ENCODE measurements at places on chromosomes 3 and 15.
A peak's percentile ranks its signal among the peaks of the same experiment; 100 is the strongest.

GRCh38 chr3:29065211-29065785, 215.6 kb upstream of the RBMS3 start:
- DNase-seq: no peak

DNA sequence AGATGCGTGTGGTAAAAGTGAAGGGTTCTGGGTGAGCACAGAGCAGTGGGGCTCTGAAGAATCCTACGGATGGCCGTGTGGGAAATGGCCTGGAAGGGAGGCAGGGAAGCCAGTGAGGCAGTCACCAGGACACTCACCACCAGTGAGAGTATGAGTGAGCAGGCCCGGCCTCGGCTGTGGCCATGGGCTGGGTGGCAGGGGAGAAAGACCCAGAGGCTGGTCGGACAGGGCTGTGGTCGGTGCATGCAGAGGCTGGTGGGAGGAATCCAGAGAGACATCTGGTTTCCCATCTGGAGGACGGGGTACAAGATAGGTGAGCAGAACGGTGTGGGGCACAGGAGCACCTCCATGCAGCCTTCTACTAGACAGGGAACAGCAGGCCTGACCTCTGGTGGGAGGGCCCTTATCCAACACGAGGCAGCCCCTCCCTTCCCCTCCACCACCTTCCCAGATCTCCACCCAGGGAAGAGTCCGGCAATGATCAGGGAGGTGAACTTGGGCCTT, 10.1 kb downstream of the PCSK6 start:
- DNase-seq: no peak

DNA sequence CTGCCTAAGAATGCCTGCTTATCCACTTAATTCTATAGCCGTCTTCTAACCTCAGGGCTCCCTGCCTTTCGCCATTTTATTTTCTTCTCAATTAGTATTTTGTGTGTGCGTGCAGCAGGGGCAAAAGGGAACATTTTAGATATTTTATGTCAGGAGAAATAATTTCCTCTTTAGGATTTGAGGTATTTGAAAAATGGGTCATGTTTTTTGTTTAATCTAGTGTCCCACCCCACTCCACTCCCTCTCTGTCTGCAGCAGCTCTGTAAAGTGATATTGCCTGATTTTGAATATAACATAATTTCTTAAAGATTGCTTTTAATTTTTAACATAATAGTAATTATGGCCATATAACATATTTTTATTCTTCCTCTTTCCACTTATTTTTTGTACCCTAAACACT, 593.2 kb upstream of the DPPA4 start:
- no peak for DNase-seq

- DNase-seq: no peak
Observed at GRCh38 chr3:11818033-11818432, 28.7 kb downstream of the TAMM41 start.

GRCh38 chr3:130626049-130626448, 109.1 kb downstream of the COL6A6 start:
- DNase-seq: no peak

GRCh38 chr15:39156166-39156565, 424.7 kb upstream of the THBS1 start:
- no peak for DNase-seq

DNA sequence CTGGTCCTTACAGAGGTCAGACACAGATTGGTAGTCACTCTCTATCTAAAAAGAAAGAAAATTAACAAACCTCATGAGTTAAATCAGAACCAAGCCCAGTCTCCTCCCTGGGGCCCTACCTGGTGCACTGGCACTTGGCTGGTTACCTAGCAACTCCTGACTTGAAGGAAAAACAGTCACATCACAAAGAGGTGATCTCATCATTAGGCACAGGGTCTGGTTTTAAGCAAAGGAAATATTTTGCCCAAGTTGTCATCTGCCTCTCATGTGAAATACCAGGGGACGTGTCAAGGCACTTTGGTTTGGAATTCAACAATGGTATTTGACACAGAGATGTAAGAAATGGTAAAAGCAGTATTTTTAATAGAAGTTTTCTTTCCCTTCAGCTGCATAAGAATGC, 47.7 kb upstream of the FMN1 start:
- no peak for DNase-seq

- no peak for DNase-seq
Observed at GRCh38 chr15:71753346-71753745, 57.0 kb upstream of the NR2E3 start.

DNA sequence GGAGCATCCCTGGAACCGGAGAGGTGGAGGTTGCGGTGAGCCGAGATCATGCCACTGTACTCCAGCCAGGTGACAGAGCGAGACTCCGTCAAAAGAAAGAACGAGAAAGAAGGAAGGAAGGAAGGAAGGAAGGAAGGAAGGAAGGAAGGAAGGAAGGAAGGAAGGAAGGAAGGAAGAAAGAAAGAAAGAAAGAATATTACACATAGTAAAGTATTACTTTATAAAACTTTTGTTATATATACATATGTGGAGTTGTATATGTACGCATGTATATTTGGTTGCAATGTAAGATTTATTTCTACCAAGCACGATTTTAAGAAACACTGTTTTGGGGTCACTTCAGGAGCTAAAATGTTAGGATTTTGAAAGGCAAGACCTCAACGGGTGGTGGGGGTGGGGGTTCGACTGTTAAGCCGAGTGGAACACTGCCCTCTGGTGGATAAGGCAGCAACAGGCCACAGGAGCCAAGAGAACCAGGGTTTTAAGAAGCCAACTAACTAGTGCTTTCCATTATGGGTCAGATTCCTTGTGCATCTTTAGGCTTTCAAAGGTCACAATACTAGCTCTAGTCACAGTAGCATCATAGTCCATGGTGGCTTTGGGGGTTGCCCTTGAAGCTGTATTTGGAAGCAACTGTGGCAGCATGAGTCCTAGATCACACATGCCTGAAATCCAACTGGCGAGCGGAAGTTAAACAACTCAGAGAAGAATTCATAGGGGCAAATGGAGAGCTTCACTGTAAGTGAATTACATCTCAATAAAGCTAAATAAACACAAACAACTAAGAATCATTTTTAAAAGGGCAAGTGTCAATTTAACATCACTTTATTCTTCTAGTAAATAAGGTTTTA, 22.5 kb downstream of the GLB1 start:
- peak; percentile 52 for DNase-seq

- no peak for DNase-seq
Observed at GRCh38 chr3:9311228-9311627, 51.6 kb upstream of the THUMPD3 start.

DNA sequence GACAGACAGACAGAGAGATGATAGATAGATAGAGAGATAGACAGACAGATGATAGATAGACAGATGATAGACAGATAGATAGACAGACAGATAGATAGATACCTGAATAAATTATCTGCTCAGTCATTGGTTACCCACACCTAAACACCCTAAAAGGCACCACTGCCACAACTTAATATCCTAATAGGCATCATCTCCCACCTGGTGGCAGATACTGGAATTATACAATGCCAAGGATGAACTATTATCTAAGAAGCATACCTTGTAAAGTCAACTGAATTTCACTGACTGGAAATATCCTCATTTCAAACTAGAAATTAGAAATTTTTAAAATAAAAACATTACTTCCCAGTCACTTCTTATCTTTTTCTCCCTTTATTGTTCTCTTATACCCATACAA, 19.4 kb upstream of the ATP8B4 start:
- no peak for DNase-seq

GRCh38 chr15:51335538-51336410, 2.6 kb downstream of the CYP19A1 start:
- no peak for DNase-seq
